RKO (cell line): ENCODE measurements at places on chromosomes 5 and 9.

- DNase-seq = peak; percentile 54
Measured at GRCh38 chr9:83649080-83649479, 26.1 kb downstream of the IDNK start.

DNA sequence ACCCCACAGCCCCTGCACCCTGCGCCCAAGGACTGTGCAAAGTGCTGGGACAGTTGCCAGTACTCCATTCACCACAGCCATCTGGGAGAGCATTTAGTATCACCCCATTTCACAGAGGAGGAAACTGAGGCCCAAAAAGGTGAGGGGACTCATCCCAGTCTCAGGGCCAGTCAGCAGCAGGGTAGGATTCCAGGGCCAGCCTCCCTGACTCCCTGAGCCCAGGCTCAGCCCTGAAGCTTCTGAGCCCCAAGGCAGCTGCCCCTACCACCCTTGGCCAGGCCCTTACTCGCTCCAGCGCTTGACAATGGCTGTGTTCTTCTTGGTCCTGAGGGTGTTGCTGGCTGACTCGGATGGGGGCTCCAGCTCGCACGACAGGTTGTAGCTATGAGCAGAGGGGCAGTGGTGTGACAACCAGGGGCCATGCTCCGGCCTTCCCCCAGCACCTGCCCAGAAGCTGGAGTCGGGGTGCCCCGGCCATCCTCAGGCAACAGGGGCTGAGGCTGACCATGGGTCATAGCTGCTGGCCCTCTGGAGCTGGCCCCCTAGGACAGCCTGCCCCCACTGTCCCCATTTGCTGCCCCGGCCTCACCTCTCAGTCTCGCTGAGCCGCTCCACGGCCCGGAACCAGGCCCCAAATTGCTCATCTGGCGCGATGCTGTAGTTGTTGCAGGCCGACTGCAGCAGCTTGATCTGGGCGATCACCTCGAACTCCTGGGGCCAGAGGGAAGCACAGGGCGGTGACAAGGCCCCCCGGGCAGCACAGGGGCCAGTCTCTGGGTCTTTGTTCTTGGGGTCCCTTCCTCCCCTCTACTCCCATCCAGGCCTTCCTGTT, 18.6 kb downstream of the RALGDS start:
- DNase-seq = no peak

DNA sequence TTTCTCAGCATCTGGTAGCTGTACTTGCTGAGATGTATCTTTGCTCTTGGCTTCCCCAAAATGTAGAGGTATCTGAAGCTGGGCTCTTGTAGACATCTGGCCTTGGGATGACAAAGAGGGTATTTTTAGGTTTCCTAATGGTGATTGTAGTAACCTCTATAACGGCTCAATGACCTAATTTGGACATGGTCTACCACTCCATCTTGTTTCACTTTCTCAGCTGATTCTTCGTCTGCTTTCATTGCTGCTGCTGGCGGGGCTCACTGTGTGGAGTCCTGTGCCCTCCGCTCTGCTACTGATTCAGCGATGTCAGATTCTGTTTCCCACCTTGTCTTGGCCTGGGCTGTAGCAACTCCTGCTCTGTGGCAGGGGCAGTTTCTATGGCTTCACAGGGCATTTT, 12.7 kb upstream of the MARCHF11 start:
- DNase-seq = no peak

DNA sequence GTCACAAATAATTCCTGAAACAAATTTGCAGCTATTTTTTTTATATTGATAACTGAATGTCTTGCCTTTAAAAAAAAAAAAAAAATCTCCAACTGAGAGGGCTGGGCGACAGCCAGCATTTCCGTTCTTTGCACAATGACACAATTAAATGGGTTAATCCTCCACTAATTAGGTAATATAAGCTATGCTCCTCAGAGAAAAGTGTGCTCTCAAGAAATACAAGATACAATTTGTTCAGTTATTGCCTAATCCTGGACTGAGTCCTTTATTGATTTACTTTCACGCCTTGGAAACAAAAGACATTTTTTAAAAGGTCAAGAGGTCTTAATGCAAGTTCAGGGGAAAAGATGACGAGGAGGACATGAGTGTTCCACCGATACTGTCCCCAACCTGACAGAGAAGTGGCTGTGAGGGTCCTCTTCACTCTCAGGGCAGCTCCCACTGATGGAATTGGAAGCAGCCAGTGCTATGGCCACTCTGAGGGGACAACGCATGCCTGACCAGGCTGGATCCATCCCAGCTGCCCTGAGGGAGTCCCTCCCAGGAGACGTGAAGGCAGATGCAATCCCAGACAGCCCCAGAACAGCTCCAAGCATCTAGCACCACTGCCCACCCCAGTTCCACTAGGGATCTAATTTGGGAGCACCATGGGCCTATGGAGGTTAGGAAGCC, 220.7 kb downstream of the GNA14 start:
- no peak for DNase-seq

- no peak for DNase-seq
Measured at GRCh38 chr5:52665559-52665958, 122.2 kb upstream of the ITGA1 start.

DNA sequence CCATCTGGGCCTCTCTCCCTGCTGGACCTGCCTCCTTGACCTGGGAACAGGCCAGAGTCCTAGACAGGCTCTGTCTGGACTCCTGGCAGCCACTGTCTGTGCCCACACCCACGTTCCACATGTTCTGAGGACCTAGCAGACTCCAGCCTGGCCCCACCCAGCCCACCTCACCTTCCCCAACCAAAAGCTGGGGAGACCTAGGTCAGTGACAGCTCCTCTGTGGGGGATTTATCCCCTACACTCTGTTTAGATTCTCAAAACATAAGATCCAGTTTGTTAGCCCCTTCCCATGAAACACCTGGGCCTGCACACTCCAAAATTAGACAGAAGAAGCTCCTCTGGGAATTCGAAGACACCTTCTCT, 59.8 kb upstream of the ADAMTS2 start:
- DNase-seq = no peak

GRCh38 chr5:126514558-126515141, 80.4 kb downstream of the ALDH7A1 start:
- DNase-seq = no peak

DNA sequence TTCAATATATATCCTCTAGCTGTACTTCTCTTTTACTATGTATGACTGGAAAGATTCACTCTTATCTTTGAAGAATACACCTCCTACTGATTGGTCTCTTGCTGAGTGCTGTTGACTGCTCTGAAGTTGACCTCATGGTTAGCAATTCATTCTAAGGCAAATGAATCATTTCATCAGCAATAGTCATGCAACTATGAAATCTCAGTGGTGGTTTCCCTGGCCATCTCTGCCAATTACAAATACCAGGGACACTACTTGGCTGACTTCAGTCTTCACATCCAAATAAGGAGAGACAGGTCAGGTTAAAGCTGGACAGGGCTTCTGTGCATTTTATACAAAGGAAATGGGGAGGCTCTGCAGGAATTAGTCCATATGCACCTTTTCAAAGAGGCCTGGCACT, 333.5 kb upstream of the ACTBL2 start:
- DNase-seq = peak; percentile 82

DNA sequence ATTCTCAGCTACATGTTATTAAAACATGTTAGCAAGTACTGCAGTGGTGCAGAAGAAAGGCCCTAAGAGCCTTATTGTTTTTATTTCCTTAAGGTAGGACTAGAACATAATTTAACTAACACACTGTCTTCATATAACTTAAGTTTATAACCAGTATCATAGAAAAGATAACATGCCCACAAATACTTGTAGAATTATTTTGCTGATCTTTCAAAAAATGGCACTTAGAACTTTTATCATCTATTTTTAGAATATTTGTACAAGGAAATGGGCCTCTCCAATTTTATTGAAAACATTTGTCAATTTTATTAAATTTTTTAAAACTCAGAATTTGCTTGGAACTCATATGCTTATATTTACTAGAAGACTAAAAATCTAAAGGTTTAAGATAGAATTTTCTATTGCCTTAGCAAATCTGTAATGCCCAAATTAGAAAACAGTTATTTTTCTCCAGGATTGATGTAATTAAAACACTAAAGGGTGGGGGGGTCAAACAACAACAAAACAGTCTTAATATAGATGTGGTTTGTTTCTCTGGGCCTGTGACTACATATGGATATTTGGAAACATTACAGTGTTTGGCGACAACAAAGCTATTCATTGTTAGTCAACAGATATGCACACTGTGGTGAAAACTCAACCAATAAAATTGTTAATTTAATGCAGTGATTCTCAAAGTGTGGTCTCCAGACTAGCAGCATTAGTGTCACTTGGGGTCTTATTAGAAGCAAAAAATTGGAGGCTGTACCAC, 360.4 kb downstream of the PDE4D start:
- DNase-seq = no peak

GRCh38 chr9:89591274-89592212, 13.3 kb upstream of the GADD45G start:
- DNase-seq = no peak

DNA sequence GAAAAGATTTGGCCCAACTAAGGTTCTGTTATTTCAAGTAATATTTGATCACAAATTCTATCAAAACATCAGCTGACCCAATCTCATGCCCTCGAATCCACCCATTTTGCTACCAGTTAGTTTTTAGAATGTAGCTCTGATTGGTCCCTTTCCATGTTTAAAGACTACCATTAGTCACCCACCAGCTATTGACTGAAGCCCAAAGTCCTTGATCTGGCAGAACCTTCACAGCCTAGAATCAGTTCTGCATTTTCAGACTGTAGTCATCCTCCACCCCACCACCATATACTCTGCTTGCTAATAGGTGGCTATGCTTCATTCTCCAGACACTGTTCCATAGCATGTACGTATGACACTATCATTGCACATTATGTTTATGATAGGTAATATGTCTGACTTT, 182.2 kb upstream of the TARS1 start:
- no peak for DNase-seq

DNA sequence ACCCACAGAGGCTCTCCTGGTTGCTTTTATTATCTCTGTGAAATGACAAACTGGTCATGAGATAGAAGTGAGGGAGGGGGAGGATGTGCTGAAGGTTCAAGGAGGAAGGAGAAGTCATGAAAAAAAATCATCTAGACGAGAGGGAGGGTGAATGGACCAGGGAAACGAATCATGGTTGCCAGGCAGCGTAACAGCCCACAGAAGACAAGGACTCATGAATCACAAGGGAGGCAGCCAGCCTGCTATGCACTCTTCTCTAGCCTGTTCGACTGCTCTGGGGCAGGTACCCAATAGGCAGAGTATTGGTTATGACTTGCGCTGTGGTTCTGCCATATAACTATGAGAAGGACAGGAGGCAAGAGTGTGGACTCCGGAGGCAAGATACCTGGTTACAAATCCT, 475.2 kb downstream of the CDK5RAP2 start:
- no peak for DNase-seq

DNA sequence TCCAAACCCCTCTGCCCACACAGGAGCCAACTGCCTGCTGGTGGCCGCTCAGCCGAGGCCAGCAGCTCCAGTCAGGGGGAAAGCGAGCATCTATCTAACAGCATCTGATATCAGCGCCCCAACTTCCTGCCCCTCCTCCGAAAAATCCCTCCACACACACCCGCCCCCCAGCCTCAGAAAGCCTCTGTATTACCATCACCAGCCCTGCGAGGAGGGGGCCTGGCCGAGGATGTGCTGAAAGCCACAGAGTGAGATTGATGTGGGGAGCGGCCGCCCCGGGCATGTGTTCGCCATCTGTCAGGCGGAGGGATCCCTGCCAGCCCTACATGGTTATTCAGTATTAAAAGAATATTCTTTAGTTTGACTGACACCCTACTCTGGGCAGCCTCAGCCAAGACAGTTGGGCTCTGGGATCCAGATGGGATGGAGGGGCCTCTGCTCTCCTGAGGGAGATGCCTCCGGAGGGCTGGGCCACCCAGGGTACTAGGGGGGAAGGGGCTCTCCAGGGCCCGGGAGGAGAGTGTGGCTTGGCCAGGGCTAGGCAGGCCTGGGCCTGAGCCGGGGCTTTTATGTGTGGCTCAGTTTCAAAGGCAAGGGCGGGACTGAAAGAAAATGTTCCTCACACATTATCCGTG, 98.0 kb downstream of the HSD17B3 start:
- no peak for DNase-seq

DNA sequence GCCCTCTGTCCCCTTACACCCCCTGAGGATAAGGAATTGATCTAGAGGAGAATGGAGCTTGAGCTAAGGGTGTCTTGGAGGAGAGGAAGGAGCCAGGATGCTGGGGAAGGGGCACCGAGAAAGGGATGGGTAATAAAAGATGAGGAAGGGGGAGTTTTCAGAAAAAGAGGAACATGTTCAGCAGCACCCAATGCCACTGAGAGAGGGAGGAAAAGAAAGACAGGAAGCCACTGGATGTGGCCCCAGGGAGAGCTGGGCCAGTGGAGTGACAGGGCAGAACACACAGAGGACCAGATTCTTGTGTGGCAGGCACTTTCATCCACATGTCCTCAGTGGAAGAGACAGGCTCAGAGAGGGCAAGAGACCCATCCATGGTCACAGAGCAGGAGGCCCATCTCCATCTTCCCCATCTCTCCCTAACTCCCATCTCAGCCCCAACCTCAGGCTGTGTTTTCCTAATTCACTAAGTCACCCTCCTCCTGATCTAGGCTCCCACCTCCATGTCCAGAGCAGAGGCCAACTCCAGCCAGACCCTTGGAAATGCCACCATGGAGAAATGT, 7.2 kb downstream of the PFN3 start:
- DNase-seq = no peak

DNA sequence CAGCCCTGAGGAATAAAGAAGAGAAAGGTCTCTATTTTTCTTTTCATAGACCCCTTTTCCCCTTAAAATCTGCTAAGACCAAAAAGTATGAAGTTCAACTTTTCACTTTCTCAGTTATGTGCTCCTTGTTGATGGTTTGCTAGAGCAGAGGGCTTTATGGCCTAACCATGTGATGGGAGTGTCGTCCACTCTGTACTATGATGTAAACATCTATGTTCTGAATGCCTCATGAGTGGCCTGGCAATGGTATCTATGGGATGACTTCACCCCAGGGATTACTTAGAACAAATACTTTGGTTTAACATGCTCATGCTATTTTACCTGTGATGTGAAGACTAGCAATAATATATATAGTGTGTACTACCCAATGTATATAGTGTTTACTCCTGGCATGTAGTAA, 43.7 kb upstream of the MIER3 start:
- no peak for DNase-seq

GRCh38 chr5:103452666-103453065, 109.9 kb downstream of the NUDT12 start:
- no peak for DNase-seq

DNA sequence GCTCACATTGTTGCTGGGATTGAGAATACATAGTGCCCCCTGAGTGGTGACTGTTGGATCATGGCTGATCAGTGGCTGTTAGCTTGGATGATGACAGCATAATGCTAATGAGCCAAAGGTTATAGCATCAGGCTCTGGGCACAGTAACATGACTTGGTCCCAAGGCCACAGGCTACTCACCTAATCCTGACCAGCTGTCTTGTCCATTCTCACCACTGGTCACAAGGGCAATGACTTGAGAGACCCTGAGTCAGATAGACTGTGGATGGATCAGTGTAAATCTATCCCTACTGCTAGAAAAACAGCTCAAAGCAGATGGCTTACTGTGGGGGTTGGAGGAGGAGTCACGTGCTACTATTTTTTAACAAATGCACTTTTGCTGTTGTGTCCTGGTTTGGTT, 74.7 kb downstream of the AOPEP start:
- DNase-seq = peak; percentile 16

GRCh38 chr9:20242510-20243189, 379.6 kb downstream of the MLLT3 start:
- DNase-seq = no peak
